Naive B cell (primary cell): ENCODE measurements at places on chromosomes 5 and 9. TPM values are rescaled to one million over a fixed set of nuclear protein-coding genes. Genes with fewer than 3 reads are reported as not detected.
A peak's percentile ranks its signal among the peaks of the same experiment; 100 is the strongest.

The ARSK gene
- 8.2 TPM for polyA plus RNA-seq

The PIP5K1B gene
- polyA plus RNA-seq, result 10.2 TPM

The LCP2 gene
- 9.9 TPM for polyA plus RNA-seq

The RANBP6 gene
- polyA plus RNA-seq, result 19.1 TPM

The CLIC3 gene
- 1.3 TPM for polyA plus RNA-seq

The ACOT12 gene
- not detected for polyA plus RNA-seq

The GRXCR2 gene
- not detected for polyA plus RNA-seq

The PPP2CA gene
- 195 TPM for polyA plus RNA-seq

The LCN9 gene
- polyA plus RNA-seq, result not detected

The KIAA1958 gene
- polyA plus RNA-seq, result not detected

GRCh38 chr5:140794595-140795258 lies at the start of gene PCDHA2:
Gene PCDHA2, plus strand, starts transcription at chr5:140794852.
- no peak for DNase-seq
- peaks cover 8% of the 10 kb centered on the region for H3K36me3 ChIP-seq
- peaks cover 17% of the 10 kb centered on the region for H3K27me3 ChIP-seq
- no peak within 1 kb of the TSS for H3K4me3 ChIP-seq

- H3K36me3 ChIP-seq, result no peaks in the 10 kb centered on the region
- H3K4me3 ChIP-seq, result no peak overlapping the region
- DNase-seq, result no peak
Measured at GRCh38 chr5:84274585-84275468, 109.9 kb downstream of the EDIL3 start.

DNA sequence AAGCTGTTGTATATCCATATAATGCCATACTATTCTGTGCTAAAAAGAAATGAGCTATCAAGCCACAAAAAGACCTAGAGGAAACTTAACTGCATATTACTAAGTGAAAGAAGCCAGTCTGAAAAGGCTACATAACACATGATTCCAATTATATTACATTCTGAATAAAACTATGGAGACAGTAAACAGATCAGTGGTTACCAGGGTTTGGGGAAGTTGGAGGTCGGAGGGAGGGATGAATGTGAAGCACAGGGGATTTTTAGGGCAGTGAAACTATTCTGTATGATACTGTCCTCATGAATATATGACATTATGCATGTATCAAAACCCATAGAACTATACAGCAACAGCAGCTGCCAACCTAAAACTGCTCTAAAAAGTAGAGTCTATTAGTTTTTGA lies 5.6 kb upstream of the RFK start:
- H3K4me1 ChIP-seq, result peaks cover 13% of the 10 kb centered on the region
- no peaks in the 10 kb centered on the region for H3K27me3 ChIP-seq
- H3K4me3 ChIP-seq, result no peak overlapping the region
- H3K36me3 ChIP-seq, result no peaks in the 10 kb centered on the region
- DNase-seq, result no peak
- no peak overlapping the region for H3K27ac ChIP-seq

- H3K27ac ChIP-seq, result no peak overlapping the region
- no peak for DNase-seq
- H3K4me1 ChIP-seq, result no peaks in the 10 kb centered on the region
- no peaks in the 10 kb centered on the region for H3K36me3 ChIP-seq
- no peak overlapping the region for H3K4me3 ChIP-seq
Measured at GRCh38 chr5:178110-178509, 13.2 kb upstream of the LRRC14B start.

DNA sequence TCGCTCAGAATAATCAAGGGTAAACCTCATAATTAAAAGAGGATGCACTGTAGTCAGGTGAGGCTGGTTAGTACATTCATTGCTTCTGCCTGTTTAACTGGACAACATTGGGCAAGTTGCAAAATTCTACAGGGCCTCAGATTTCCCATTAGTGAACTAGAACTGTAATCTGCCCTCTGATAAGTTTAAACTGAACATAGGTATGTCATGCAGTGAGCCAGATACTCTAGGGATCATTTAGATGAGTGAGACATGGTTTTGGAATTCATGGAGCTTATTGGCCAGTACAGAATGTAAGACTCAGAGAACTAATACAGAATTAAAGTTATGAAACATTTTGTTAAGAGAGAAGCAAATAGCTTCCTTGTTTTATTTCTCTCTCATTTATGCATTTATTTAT lies 35.9 kb downstream of the RNF44 start:
- H3K27ac ChIP-seq, result no peak overlapping the region
- H3K4me1 ChIP-seq, result no peaks in the 10 kb centered on the region
- peaks cover 21% of the 10 kb centered on the region for H3K36me3 ChIP-seq

GRCh38 chr9:81123526-81123925 lies 565.8 kb downstream of the TLE1 start:
- H3K4me1 ChIP-seq, result no peaks in the 10 kb centered on the region
- peaks cover 4% of the 10 kb centered on the region for H3K27me3 ChIP-seq

DNA sequence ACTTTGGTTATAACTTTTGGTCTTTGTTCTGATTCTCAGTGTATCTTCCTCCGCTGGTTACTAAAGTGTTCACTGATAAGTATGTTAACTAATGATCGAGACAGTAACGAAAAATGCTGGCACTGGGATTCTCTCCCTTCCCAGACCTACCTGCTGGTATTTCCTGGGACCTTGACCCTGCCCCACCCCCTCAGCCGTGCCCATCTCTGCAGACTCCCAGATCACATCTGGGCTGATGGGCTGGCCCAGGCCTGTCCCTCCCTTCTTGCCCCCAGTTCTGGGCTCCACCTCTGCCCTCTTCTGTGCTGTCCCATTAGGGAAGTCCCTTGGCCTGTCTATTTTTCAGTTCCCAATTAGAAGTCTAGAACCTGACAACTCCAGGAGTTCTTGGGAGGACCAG lies 46.9 kb downstream of the NEURL1B start:
- DNase-seq, result no peak
- H3K27me3 ChIP-seq, result no peaks in the 10 kb centered on the region
- peaks cover 33% of the 10 kb centered on the region for H3K4me1 ChIP-seq
- peak overlapping the region; percentile 67 for H3K27ac ChIP-seq
- no peak overlapping the region for H3K4me3 ChIP-seq
- no peaks in the 10 kb centered on the region for H3K36me3 ChIP-seq

DNA sequence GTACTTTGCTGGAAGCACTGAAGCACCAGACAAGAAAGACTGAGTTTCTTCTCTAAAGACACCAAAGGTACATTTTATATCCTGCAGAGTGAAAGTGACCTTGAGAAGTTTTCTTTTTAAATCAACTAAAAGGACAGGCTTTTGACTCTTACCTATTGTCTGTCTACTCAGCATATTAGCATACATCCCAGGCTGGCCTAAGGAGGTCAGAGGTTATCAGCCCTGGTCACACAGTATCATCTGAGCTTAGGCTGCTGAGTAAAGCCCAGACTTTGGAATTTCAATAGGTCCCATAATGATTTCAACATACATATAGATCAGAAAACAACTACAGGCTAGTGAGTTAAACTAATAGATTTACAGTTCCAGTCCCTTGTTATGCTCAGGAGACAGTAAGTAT lies 10.1 kb upstream of the CDH9 start:
- H3K36me3 ChIP-seq, result no peaks in the 10 kb centered on the region
- H3K4me1 ChIP-seq, result no peaks in the 10 kb centered on the region
- DNase-seq, result no peak

DNA sequence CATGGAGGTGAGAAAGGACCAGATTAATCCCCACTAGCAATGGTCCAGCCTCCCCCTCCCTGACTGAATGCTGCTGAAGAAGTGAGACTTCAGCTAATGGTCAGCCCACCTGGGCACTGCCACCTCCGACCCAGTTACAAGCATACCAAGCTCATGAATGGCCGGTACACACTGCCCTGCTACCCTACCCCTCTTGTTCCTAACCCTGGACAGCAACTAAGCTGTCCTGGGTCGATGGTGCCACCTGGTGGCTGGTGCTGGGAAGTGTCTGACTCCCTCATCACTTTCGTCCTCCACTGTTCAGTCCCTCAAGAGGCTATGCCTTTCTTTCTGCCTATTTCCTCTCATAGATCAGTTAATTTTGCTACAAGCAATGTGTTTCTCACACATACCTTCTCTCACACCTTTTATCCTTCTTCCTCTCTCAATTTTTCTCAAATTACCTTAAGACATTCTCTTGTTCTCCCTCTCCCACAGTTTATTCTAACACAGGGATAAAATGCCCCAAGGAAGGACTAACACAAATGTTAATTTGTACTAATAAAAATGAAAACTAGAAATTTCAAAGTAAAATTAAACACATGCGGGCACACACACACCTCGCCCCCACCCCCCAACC lies 42.4 kb downstream of the PAX5 start:
- DNase-seq, result no peak
- H3K36me3 ChIP-seq, result peaks cover 41% of the 10 kb centered on the region
- H3K27ac ChIP-seq, result peak overlapping the region; percentile 91
- H3K4me3 ChIP-seq, result peak overlapping the region; percentile 47

- no peak for DNase-seq
- no peaks in the 10 kb centered on the region for H3K4me1 ChIP-seq
- no peak overlapping the region for H3K4me3 ChIP-seq
Measured at GRCh38 chr5:103953601-103954382, 391.2 kb upstream of the NUDT12 start.

- H3K36me3 ChIP-seq, result no peaks in the 10 kb centered on the region
- no peak overlapping the region for H3K4me3 ChIP-seq
- DNase-seq, result no peak
Measured at GRCh38 chr9:31045810-31046209, 1338.6 kb upstream of the ACO1 start.

GRCh38 chr5:109411149-109411514 lies 1.4 kb upstream of the PJA2 start:
- H3K27ac ChIP-seq, result peak overlapping the region; percentile 100
- peak overlapping the region; percentile 92 for H3K4me3 ChIP-seq
- H3K4me1 ChIP-seq, result peaks cover 26% of the 10 kb centered on the region
- H3K36me3 ChIP-seq, result peaks cover 5% of the 10 kb centered on the region
- no peak for DNase-seq

- no peak overlapping the region for H3K27ac ChIP-seq
- DNase-seq, result no peak
- H3K36me3 ChIP-seq, result no peaks in the 10 kb centered on the region
- no peaks in the 10 kb centered on the region for H3K27me3 ChIP-seq
- H3K4me1 ChIP-seq, result no peaks in the 10 kb centered on the region
Measured at GRCh38 chr5:123690821-123691220, 178.8 kb downstream of the CSNK1G3 start.

- no peak overlapping the region for H3K27ac ChIP-seq
- H3K4me3 ChIP-seq, result no peak overlapping the region
- DNase-seq, result no peak
- peaks cover 3% of the 10 kb centered on the region for H3K27me3 ChIP-seq
- no peaks in the 10 kb centered on the region for H3K36me3 ChIP-seq
- H3K4me1 ChIP-seq, result no peaks in the 10 kb centered on the region
Measured at GRCh38 chr5:144460600-144460999, 289.9 kb downstream of the KCTD16 start.

DNA sequence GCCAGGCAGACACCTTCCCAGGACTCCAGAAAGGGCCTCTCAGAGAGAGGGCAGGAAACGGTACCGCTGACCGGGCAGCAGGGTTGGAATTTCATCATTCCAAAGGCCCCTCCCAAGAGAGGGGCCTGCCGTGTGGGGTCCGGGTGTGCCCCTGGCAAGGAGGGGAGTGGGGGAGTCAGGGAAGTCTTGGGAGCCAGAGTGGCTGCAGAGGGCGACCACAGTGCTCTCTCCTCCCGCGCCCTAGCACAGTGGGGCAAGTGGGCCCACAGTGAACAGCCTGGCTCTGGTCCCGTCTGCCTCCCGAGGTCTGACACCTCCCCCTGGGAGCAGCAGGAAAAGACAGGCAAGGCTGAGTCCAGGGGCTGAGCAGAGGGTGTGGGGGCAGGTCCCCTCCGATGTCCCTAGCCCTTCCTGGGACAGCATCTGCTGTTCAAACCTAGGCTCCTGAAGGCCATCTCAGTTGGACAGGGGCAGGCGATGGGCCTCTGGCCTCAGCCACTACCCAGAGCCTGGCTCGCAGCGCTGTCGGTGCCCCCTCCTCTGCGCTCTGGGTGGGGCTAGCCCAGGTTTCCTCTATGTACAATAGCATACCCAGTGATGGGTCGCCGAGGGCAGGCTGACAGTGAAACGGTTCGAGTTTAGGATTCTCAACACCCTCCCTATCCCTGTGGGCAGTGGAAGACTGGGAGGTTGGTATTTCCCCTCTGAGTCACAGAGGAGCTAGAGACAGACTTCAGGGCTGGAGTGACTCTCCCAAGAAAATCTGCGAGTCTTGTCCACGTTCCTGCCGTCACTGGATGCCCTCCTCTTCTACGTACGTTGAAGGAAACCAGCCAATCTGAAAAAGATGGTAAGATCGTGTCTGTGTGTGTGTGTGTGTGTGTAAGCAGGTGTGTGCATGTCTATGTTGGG lies 25.4 kb upstream of the SARDH start:
- no peak overlapping the region for H3K27ac ChIP-seq
- no peak for DNase-seq
- no peaks in the 10 kb centered on the region for H3K27me3 ChIP-seq
- H3K4me3 ChIP-seq, result no peak overlapping the region

DNA sequence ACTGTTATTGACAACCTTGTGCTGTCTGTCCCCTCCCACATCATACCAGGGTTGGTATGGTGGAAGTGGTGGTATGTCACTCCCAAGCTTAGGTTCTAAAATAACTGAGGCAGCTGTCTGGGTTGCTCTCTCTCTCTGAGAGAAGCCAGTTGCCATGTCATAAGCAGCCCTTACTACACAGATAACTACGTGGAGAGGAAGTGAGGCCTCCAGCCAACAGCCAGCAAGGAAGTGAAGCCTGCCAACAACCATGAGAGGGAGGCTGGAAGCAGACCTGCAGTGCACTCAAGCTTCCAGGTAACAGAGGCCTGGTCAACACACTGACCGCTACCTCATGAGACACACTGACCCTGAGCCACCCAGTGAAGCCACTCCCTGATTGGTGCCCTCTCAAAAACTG lies 18.6 kb downstream of the CTNNAL1 start:
- H3K27me3 ChIP-seq, result no peaks in the 10 kb centered on the region
- no peaks in the 10 kb centered on the region for H3K4me1 ChIP-seq
- no peak for DNase-seq
- H3K27ac ChIP-seq, result no peak overlapping the region
- H3K4me3 ChIP-seq, result no peak overlapping the region
- H3K36me3 ChIP-seq, result no peaks in the 10 kb centered on the region

GRCh38 chr5:86679949-86680348 lies 62.2 kb downstream of the COX7C start:
- no peaks in the 10 kb centered on the region for H3K36me3 ChIP-seq
- H3K27ac ChIP-seq, result no peak overlapping the region
- H3K4me1 ChIP-seq, result no peaks in the 10 kb centered on the region
- H3K4me3 ChIP-seq, result no peak overlapping the region
- H3K27me3 ChIP-seq, result peaks cover 17% of the 10 kb centered on the region
